DMS53 (cell line): ENCODE measurements at places on chromosomes 2 and 18.

GRCh38 chr2:56183643-56184499, at the start of gene CCDC85A:
CCDC85A (plus strand) TSS chr2:56183990; CDS start chr2:56184625, 635 bp downstream.
- DNase-seq: peak; percentile 92

GRCh38 chr2:18849841-18850578, 260.6 kb upstream of the NT5C1B start:
- no peak for DNase-seq

- no peak for DNase-seq
These were observed 180.9 kb upstream of the HS6ST1 start for GRCh38 chr2:128499367-128500137.

DNA sequence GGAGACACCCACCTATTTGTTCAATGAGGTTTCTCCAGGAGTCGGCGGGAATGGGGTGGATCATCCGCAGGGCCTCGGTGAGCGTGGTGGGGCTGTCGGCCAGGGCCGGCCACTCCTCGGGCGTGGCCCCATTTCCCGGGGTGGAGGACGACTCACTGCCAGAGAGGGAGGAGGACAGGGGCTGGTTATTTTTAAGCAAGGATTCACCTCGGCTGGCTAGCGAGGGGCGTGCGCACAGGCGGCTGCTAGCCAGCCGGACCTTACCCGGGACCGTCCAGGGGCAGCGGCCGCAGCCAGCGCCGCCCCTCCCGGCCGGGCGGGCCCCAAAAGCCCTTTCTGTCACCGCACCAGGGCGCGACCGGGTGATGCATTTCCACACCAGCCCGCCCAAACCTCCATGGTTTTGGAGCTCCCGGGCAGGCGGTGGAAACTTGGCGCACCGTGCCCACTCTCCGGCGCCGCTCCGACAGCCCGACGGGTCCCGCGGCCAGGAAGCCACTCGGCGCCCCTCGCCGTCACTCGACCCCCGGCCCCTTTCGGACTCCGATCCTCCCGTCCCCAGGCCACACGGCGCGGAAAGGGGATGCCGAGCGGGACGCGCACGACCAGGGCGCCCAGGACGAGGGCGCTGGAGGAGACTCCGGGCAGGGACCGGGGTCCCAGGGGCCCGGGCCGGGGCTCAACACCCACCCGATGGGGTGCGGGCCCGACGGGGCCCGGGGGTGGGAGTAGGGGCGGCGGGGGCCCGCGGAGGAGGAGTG, 57.1 kb downstream of the SNORC start:
- DNase-seq: no peak

DNA sequence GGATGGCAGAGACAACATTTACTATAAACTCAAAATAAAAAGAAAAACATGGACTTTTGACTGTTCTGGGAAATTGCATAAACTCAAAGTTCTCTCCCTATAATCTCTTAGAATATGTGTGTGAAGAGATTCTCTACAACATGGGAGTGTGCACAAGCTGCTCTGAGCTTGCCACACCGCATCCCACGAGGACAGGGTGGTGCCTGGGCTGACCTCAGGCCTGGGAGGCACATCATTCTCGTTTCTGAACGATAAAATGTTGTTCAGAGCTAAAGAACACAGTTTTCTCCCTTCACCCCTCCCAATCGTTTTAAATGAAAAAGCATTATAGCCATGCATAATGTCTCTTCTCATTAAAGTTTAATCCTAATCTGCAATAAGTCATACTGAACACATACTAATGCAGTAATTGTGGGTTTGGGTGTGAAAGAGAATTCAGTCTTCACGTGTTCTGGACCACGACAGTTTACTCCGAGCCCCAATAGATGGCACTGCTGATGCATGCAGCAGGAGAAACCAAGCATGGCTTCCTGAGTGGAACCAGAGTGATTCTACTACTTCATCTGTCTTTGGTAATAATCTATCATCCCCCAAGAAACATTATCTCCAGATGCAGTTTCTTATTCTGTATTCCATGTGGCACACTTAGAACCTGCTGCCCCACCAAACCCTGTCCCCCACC, 46.9 kb upstream of the LAMA1 start:
- peak; percentile 66 for DNase-seq

GRCh38 chr2:63875559-63876245, 34.0 kb downstream of the UGP2 start:
- DNase-seq: no peak

GRCh38 chr2:174561972-174562370, 35.6 kb downstream of the WIPF1 start:
- DNase-seq: no peak

DNA sequence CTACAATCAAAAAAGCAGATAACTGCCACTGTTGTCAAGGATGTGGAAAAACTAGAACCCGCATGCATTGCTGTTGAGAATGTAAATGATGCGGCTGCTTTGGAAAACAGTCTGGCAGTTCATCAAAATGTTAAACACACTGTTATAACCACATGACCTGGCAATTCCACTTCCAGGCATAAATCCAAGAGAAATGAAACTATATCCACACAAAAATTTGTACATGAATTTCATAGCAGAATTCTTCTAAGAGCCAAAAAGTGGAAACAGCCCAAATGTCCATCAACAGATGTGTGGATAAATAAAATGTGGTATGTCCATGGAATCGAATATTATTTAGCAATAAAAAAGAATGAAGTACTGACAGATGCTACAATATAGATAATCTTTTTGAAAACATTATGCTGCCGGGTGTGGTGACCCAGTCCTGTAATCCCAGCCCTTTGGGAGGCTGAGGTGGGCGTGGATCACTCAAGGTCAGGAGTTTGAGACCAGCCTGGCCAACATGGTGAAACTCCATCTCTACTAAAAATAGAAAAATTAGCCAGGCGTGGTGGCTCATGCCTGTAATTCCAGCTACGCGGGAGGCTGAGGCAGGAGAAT, 32.0 kb downstream of the ERCC3 start:
- no peak for DNase-seq

- DNase-seq: no peak
These were observed 40.0 kb downstream of the BCL2L11 start for GRCh38 chr2:111160758-111161157.

DNA sequence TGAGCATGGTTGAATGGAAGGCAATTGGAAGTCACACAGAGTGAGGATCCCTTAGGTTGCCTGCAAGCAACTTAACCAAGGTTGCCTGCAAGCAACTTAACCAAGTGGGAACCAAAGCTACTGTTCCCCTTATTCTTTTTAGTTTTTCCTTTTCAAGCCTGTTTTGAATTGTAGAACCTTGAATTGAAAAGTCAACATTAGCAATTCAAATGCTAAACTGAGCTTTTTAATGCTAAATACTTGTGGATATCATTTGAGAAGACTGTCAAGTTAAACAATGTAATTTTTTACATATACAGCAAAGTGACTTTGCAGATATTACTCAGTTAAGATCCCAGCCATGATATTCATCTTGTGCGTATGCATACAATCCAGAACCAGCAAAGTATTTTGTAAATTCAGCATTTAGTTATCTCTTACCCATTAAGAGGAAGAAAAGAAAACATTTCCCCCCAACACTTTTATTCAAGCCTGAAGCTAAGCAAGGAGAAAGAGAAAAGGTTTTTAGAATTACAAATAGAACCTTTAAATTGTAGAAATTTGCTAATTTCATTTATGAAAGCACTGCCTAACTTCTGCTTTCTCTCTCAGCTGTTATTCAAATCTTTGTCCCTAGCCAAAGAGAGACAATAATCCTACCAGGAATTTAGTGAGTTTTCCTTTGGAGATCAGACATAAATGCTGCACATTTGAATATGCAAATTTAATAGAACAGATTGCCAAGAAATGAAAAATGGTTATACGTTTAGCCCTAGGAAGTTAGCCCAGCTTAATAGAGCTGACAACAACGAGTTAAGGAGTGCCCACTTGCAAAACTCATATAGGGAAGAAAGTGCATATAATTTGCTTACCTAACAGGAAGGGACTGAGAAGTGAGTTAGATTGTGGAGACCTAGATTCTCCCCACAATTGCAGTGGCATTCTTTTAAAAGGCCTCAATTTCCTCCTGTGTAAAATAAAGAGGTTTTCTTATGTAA, 643.2 kb upstream of the PIK3C3 start:
- no peak for DNase-seq

DNA sequence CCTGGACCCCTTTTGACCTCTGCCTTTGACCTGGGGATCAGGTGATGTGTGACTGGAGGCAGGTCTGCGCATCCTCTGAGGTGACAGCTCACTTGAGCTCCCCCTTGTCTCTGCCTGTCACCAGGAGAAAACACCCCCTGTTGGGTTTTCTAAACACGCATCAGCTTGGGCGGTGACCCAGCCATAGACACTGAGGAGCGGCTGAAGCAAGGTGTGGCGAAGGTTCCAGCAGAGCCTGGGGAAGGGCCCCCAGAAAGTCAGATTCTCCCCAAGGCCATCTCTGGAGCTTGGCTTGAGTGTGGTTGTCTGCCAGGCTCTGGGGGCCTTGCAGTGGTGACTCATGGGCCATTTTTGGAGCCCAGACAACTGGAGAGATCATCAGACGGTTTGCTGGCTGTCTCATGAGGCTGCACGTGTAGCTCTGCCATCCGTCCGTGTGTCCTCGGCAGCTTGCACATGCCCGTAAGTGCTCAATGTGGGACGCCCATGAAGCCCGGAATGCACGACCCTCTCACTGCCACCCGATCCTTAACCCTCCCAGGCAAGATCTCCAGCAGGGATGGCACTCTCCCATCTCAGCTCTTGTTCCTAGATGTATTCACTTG, 29.4 kb downstream of the SIX3 start:
- DNase-seq: no peak

GRCh38 chr18:28855989-28856388, 679.1 kb upstream of the CDH2 start:
- no peak for DNase-seq

GRCh38 chr2:68653538-68653982, 10.2 kb downstream of the PROKR1 start:
- DNase-seq: no peak

DNA sequence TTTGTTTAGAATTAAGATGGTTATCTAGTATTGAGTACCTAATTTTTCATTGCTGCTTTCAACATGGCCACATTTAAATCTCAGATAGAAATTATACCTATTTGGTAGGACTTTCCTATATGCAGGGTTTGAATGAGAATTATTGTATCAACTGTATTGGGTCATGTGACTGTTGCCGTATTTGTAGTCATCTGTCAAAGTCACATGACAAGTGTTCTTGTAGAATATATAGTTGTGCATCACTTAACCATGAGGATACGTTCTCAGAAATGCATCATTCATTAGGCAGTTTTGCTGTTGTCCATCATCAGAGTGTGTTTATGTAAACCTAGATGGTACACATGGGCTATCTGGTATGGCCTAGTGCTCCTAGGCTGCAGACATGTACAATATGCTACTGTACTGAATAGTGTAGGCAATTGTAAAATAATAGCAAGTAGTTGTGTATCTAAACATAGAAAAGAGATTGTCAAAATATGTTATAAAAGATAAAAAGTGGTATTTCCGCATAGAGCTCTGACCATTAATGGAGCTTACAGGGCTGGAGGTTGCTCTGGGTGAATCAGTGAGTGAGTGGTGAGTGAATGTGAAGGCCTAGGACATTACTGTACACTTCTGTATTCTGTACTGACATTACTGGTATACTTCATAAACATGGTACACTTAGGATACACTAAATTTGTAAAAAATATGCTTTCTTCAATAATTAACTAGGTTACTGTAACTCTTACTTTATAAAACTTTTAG, 123.7 kb downstream of the MAP4K4 start:
- DNase-seq: no peak

- no peak for DNase-seq
These were observed 35.3 kb downstream of the RALB start for GRCh38 chr2:120288016-120288373.

GRCh38 chr2:123732563-123732962, 292.5 kb upstream of the CNTNAP5 start:
- peak; percentile 87 for DNase-seq

GRCh38 chr2:205816268-205816667, 134.0 kb downstream of the NRP2 start:
- no peak for DNase-seq

DNA sequence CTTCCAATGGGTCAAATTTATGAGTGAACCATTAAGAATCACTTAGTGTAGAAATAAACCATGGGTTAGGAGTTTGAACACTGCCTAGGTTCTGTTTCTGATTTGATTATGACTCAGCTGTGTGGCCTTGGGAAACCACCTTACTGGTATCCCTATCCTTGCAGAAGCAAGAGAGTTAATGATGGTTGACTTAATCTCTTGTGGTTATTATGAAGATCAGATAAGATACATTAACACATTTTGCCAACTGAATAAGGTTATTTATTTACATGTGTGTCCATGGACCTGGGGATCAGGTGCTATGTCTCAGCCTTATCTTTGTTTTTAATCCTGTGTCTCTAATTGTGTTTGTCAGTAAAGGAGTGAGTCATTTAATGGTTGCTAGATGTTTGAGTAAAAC, 5.4 kb upstream of the KCNJ13 start:
- DNase-seq: peak; percentile 3

DNA sequence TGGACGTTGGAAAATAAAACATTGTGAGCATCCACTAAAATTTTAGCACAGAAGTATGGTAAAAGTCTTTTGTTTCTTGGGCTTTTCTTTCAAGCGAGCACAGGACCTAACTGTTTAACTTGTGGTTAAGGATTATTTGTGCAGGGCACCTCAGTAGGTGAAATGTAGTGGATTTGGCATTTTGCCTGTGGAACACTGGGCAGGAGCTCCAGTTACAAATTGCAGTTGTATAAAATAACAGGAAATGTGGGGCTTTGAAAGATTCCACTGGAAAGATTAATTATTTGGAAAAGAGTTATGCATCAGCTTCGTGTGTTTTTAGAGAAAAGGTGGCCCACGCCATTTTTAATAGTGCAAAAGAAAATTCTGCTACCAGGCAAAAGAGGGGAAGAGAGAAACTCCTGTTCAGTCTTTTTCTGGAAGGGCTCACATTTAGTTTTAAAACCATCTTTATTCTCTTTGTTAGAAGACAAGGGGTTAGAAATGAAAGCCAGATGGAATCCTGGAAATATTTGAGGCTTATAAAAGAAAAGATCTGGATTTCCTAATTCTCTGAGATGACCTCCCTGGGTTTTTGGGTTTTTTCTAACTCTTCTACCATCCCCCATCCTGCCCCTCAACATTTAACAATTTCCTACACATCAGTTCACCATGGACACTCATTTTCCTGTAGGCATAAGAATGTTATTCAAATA, 144.3 kb upstream of the SERTAD2 start:
- peak; percentile 56 for DNase-seq

- DNase-seq: no peak
These were observed 17.8 kb downstream of the CTAGE1 start for GRCh38 chr18:22399949-22400348.

GRCh38 chr2:67414867-67415266, 17.7 kb downstream of the ETAA1 start:
- DNase-seq: peak; percentile 36

DNA sequence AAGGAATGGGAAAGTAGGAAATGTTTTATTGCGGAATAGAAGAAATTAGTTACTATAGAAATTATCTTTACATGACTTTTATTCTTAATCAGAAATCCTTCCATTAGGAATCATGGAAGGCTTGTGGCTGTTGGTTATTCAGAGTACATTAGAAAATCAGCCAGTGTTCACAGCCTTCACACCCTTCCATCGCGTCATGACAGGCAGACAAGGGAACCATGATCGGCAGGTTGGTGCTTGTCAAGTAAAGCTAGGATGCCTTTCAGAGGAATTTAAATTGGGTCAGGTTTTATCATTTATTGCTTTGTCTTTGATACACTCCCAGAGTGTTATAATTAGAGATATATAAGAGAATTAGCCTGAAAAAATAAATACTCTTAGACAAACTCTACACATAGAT, 400.6 kb downstream of the THSD7B start:
- no peak for DNase-seq

- no peak for DNase-seq
These were observed 127.5 kb downstream of the SPAG16 start for GRCh38 chr2:213411582-213412289.
